Thyroid gland (tissue), 4 donors: ENCODE measurements at places on chromosomes 3 and 15.

- DNase-seq: no peak
Measured at GRCh38 chr15:31446546-31446945, 119.9 kb downstream of the KLF13 start.

DNA sequence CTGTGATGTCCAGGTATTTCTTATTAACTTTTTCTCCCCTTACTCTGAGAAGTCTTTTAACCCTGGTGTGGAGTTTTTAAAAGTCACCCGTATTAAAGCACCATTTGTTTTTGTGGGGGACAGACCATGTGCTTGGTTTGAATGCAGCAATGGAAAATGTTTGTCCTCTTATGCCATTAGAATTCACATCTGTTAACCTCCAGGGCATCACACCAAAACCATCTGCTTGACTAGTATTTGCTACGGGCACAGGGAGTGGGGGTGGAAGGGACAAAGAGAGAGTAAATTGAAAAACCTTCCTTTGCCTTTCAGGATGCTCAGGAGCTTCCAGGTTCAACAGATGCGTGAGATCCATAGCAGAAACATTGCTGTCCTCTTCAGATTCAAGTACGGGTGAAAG lies 61.4 kb upstream of the GOLGA8B start:
- DNase-seq: no peak

- DNase-seq: no peak
Measured at GRCh38 chr3:31858439-31858838, 122.6 kb downstream of the OSBPL10 start.

- no peak for DNase-seq
Measured at GRCh38 chr3:81658322-81658997, 103.0 kb downstream of the GBE1 start.

DNA sequence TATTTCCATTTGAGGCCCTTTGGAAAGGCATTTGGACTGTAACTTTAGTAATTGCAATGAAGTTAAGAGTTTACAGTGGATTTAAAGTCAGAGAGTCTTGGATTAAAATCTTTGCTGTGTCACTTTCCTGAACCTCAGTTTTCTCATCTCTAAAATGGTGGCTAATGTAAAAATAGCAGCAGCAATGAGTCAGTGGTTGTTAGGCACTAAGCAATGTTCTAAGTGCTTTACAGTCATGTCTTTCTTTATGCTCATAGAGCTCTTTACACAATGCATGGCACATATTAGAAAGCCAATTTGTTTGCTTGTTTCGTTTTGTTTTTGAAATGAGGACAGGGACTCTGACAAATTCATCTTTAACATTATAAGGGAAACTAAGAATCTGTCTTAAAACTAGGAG lies 222.7 kb upstream of the DNAJC19 start:
- DNase-seq: no peak

GRCh38 chr3:194121891-194122631 lies 13.9 kb upstream of the HES1 start:
- no peak for DNase-seq

- DNase-seq: no peak
Measured at GRCh38 chr15:85473455-85473854, 93.1 kb downstream of the AKAP13 start.

GRCh38 chr3:129702934-129703712 lies 96.6 kb upstream of the PLXND1 start:
- no peak for DNase-seq

- DNase-seq: no peak
Measured at GRCh38 chr3:39133822-39134221, 19.6 kb downstream of the CSRNP1 start.

DNA sequence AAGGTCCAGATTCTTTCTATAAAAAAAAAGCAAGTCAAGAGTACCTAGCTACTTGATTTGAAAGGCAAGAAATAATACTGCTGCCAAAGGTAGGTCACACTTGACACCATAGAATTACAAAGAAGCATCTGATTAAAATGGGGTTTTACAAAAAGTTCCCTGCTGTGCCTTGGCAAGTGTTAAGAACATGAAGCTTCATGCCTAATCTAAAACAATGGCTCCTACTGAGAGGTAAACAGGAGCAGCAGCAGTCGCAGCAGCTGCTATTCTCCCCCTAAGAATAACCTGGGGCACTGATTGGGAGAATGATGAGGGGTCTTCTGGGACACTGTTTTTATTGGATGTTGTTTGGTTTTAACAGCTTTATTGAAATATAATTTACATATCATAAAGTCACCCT lies 14.1 kb downstream of the UBP1 start:
- DNase-seq: no peak

- no peak for DNase-seq
Measured at GRCh38 chr3:76040946-76041345, 255.6 kb upstream of the ZNF717 start.

GRCh38 chr3:22659651-22660475 lies 543.3 kb upstream of the UBE2E2 start:
- DNase-seq: no peak

- DNase-seq: no peak
Measured at GRCh38 chr3:14138878-14139655, 14.2 kb downstream of the TMEM43 start.

DNA sequence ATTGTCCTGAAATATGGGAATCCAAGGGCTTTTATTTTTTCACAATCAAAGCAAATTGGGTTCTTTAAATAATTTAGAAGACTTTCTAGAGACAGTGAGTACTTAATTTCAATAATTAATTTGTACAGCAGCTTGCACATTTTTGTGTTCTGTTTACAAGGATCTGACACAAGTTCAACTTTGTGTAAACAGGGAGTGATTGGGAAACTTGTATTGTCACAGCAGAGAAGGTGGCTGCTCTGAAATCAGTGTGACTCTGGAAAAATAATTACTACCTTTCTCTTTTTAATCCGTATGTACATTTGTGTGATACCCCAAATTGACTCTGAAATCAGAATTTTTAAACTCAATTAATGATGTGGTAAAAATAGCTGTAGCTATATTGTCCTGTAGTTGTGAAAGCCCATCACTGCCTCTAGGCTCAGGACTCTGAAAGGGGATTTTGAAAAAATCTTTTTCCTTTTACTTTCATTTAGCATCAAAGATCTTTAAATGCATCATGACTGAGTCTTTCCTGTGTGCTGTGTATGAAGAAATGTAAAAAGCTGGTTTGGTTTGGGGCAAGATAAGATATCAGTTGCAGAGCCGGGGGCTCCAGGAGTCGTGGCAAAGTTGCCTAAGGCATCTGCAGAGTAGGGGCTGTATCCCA lies 45.1 kb downstream of the MFSD1 start:
- DNase-seq: no peak

DNA sequence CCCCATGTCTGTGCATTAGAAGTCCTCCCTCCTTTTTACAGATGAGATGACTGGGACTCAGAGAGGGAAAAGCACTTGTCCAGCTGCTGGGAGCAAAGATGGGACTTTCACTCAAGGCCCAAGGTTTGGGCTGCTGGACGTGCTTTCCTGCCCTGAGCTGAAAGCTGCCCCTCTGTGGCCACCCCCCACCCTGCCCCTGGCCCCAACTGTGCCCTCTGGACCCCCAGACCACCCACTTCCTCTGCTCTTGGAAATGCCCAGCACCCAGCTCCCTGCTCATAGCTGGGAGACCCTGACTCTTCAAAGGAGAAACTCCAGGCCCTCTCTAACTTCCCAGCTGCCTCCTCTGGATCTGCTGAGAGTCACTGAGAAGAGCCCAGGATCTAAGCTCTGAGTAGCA lies 20.7 kb downstream of the GRIP2 start:
- DNase-seq: no peak

GRCh38 chr3:134330883-134331810 lies 43.1 kb downstream of the AMOTL2 start:
- peak; percentile 41 for DNase-seq

- no peak for DNase-seq
Measured at GRCh38 chr3:129954514-129954913, 20.0 kb upstream of the TRH start.

DNA sequence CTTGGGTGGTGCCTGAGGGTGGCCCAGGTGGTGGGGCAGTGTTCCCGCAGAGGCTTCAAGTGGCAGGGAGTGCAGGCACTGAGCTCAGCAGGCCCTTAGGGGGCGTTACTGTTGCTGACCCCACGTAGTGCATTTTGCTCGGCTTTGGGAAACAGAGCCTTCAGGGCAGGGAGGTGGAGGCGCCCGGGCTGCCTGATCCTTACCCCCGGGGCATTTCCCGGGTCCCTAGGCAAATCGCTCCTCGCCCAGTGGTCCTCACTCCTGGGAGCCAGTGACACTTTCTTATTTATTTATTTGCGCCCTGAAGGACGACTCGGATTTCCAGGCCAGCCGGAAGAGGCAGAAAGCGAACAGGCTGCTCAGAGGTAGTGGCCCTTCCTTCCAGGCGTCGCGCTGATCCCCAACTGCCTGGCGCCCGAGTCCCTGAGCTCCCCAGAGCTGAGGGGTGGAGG lies 10.1 kb upstream of the FOXB1 start:
- no peak for DNase-seq

GRCh38 chr15:40988156-40988555 lies 34.9 kb downstream of the CHAC1 start:
- no peak for DNase-seq

GRCh38 chr3:160434071-160434470 lies 15.5 kb downstream of the TRIM59 start:
- no peak for DNase-seq

DNA sequence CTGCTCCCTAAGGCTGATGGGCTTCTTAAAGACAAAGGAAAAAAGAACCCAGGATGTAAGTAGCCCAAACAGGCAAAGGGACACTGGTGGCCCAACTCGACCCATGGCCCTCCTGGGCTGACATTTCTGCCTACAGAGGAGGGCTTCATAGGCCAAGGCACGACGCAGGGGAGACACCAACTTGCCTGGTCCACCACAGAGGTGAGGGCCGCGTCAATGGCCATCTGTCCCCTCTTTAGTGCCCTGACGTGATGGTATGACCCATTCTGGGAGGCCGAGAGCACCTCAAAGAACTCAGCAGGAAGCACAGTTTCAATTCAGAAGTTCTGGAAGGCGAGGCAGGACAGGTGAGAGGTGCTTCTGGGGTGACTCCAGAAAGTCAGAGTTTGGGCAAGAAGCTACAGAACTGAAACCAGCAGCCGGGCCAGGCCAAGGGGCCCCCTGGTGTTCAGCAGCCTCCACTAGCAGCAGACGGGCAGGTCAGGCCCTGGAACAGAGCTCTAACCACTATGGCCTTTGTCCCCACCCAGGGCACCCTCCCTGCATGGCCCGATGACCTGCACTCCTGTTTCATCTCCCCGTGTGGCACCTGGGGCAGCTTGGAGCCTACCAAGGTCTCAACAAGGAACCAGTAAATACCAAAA lies 45.1 kb downstream of the HMCES start:
- no peak for DNase-seq

DNA sequence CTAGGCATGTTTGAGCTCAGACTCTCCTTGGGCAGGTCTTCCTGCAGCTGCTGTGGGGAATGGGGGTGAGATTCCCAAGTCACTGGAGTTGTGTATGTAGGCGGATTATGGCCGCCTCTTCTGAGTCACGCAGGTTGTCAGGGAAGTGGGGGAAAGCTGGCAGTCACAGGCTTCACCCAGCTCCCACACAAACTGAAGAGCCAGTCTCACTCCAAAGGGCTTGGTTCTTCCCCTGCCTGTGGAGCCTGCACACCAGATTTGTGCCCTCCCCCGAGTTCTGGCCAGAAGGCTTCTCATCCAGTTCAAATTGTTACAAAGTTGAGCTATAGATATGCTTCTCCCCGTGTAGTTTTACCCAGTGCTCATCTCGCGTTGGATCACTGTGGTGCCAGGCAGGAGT lies 53.5 kb downstream of the CPNE4 start:
- DNase-seq: no peak

- no peak for DNase-seq
Measured at GRCh38 chr3:181847276-181847675, 135.6 kb downstream of the SOX2 start.

- no peak for DNase-seq
Measured at GRCh38 chr15:93150910-93151881, 62.2 kb upstream of the RGMA start.

DNA sequence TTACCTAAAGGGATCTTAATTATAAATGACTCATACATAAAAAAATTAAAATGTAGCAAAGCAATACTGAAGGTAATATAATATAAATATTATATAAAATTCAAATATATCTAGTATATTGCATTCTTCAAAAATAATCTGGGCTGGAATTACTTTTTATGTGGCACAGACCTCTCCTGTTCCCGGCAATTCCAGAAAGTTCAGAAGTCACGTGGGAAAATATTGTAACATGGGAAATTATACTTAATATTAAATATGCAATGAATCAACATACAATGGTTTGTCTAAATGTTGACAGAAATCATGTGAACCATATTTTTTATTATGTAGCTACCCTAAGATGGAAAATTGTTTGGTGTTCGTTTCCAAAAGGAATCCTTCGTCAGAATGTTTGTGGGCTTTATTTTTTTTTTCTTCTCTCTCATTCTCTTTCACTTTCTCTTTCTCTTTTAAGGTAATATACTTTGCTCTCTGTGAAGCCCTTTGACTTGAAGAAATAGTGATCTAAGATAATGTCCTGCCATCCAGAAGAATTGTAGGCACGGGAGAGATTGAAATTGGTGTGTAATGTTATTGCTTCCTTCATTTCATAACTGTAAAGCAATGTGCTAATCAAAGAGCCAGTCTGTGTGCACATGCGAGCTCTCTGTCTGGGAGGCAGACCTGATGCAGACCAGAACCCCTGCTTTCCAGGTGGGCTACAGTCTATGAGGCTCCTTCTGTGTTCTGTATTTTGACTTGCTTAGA lies 559.4 kb downstream of the NR2F2 start:
- no peak for DNase-seq

GRCh38 chr15:71124937-71125790 lies 9.9 kb downstream of the THSD4 start:
- no peak for DNase-seq

- DNase-seq: no peak
Measured at GRCh38 chr3:124838963-124839362, 48.2 kb downstream of the ITGB5 start.

GRCh38 chr3:104856741-104857140 lies 510.0 kb upstream of the ALCAM start:
- DNase-seq: no peak

GRCh38 chr15:62770752-62771151 lies 271.8 kb upstream of the TPM1 start:
- no peak for DNase-seq

DNA sequence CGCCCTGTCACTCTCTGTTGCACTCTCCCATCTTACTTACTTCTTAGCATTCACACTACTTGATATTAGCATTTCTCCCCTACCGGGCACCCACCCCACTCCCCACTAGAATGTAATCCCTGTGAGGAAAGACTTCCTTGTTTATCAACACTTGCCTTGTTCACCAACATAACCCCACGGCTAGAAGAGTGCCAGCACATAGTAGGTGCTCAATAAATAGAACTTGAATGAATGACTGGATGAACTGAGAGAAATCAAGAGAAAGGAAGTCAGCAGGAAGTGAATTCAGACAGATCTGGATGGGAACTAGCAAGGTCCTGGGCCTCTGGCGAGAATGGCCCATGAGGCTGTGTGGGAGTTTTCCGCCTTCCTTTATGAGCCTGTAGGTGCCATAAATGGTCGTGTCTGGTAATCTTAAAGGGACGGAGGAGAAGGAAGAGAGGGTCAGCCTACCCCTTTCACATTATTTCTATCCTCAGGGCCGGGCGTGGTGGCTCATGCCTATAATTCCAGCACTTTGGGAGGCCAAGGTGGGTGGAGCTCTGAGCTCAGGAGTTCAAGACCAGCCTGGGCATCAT lies 42.4 kb upstream of the HERC1 start:
- no peak for DNase-seq
